ENCODE measurements at places on chromosomes 11 and 22.

- no peak for DNase-seq
Observed at GRCh38 chr22:40491990-40492631, 121.7 kb downstream of the SGSM3 start.

GRCh38 chr22:28172892-28173670 lies 254.0 kb upstream of the PITPNB start:
- no peak for DNase-seq

GRCh38 chr11:6440906-6441358 lies at the start of gene HPX:
HPX (minus strand) TSS chr11:6440987; CDS start chr11:6440963, 24 bp downstream.
- DNase-seq: no peak

GRCh38 chr11:123181075-123181474 lies 14.0 kb downstream of the CLMP start:
- DNase-seq: no peak

DNA sequence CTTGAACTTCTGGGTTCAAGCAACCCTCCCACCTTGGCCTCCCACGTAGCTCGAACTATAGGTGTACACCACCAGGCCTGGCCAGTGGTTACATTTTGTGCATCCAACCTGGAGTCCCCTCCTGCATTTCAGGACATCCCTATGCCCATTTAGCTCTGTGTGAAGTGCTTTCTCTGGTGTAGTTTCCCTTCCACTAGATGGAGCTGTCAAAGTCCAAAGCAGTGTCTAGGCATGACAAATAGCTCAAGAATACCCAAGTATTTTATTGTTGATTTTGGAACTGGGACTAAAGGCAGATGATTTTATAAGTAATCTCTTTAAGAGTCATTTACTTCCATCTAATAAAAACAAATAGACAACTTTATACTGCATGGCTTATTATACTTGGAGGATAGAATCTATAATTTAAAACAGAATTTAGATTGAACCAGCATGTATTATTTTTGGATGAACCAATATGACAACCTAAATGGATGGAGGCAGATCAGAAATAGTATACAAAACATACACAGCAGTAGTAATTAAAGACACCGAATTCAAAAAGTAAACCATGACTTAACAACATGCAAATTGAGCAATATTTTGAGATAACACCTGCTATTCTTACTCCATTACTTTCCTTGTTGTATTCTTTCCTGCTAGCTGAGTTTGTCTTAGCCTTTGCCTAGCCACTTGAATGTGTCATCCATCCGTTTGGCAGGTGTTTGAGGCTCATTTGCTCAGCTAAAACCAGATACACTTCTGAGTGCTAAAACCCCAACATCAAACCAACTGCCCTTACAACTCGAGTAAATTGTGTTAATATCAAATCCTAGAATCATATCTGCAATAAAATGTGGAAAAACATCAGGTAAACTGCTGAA lies 37.7 kb downstream of the EIF4ENIF1 start:
- no peak for DNase-seq

GRCh38 chr11:86214710-86215109 lies 29.8 kb upstream of the EED start:
- DNase-seq: no peak

DNA sequence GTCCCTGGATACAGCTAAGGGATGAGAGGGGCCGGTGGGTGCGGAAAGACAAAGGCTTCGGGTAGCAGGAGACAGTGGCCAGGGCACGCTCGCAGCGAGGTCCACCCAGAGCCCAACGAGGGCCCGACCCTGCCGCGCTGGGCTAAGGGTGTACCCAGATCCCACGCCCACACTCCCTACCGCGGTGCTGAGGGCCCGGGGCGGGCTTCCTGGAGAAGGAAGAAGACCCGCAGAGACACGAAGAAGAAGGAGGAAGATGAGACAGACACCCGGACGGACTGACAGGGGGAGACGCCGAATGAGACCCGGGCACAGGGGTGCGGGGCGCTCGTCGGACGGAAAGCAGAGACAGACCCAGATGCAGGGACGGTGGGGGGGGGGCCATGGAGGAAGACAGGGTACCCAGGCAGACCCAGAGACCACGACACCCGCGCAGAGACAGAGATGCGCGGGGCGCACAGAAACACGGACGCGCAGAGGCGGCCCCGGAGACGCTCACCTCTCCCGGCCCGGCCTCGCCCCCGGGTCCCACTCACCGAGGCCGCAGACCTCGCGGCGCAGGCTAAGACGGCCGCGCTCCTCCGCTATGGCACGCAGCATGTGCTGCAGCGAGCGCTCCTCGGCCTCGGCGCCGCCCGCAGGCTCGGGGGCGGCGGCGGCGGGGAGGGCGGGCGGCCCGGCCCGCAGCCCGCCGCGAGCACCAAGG lies 437 bp downstream of the KIAA0930 start:
- DNase-seq: no peak

- no peak for DNase-seq
Observed at GRCh38 chr11:75616281-75616680, 52.6 kb downstream of the MAP6 start.

DNA sequence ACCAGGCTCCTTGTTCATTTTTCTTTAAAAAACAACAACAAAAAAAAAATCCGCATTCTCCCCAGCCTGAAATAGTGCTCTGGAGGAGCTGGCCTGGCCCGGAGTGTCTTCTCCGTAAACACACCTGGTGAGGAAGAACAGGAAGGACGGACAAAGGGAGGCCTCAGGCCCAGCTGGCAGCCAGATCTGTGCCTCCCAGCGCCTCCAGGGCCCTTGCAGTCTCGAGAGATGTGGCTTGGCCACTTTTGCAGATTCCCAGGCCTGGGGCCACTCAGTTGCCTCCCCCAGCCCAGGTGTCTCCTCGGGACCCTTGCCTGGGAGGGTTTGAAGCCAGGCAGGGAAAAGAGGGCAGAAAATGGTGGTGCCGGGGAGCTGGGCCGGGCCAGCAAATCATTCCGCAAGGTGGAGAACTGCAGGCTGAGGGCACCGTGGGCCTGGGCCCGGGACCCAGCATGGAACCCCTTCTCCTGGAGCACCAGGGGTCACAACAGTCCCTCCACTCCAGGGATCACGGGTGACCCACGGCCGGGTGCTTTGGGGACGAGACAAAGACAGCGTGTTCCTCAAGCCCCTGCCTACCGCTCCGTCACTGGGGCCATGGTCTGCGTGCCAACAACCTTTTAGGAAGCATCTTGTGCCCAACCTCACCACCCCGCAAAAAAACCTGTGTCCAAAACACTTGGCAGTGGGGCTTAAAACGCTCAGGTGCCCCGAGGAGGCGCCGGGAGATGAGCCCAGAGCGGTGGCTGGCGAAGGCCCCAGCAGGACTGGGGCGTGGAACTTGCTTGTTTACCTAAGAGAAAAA lies 67.1 kb upstream of the WNT7B start:
- no peak for DNase-seq

GRCh38 chr11:14327116-14327515 lies 31.9 kb downstream of the RRAS2 start:
- no peak for DNase-seq

GRCh38 chr11:86938203-86938899 lies 16.8 kb downstream of the FZD4 start:
- no peak for DNase-seq

GRCh38 chr11:17642370-17642769 lies 77.0 kb upstream of the MYOD1 start:
- DNase-seq: no peak

GRCh38 chr11:126140201-126140925 lies 71.1 kb downstream of the RPUSD4 start:
- no peak for DNase-seq

- DNase-seq: no peak
Observed at GRCh38 chr11:121670266-121670665, 217.5 kb upstream of the SORL1-AS1 start.

- no peak for DNase-seq
Observed at GRCh38 chr11:3922056-3922455, 66.6 kb downstream of the STIM1 start.
